NCI-H1694 (cell line): ENCODE measurements at places on chromosomes 1 and 21.
A peak's percentile ranks its signal among the peaks of the same experiment; 100 is the strongest.

GRCh38 chr1:164660412-164660772, 101.4 kb downstream of the PBX1 start:
- DNase-seq, result no peak

DNA sequence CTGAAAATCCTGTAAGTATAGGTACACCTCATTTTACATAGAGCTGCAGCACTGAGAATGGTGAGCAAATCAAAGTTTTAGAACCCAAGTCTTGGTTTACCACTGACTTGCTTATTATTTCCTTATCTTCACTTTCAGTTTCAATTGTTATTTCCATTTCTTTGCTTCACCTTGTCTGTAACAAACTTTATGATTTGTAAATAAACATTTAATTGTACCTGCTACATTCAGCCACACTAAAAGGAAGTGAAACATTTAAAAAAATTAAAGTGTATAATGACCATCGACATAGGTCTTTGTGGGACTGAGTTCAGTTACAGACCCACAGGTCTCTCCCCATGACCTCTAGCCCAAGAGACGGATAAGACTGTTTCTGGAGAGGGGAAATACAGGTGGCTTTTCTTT, 34.4 kb downstream of the LGR6 start:
- no peak for DNase-seq

DNA sequence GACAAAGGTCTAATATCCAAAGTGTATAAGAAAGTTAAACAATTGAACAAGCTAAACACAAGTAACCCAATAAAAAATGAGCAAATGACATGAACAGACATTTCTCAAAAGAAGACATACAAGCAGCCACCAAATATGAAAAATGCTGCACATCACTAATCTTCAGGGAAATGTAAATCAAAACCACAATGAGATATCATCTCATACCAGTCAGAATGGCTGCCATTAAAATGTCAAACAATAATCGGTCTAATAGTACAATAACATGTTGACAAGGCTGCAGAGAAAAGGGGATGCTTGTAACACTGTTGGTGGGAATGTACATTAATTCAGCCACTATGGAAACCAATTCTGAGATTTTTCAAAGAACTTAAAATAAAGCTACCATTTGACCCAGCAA, 264.1 kb downstream of the AKT3 start:
- no peak for DNase-seq

DNA sequence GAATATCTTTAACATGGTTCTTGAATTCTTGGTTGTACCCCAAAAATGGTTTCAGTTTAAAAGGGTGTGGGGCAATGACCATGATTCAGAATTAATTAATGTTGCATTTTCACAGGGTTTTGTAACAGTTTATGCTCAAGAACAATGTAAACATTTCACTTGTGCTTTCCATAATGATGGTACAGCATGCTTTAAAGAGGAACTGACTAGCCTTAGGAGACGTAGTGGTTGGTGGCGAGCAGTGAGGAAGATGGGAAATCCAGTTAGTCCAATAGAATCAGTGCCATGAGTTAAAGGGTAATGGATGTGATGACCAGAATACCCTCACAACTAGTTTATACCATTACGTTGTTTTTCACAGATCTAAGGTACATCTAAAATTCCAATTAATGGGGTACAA, 138.0 kb downstream of the HS2ST1 start:
- no peak for DNase-seq

GRCh38 chr1:202084791-202085681, 37.7 kb upstream of the GPR37L1 start:
- DNase-seq, result no peak

DNA sequence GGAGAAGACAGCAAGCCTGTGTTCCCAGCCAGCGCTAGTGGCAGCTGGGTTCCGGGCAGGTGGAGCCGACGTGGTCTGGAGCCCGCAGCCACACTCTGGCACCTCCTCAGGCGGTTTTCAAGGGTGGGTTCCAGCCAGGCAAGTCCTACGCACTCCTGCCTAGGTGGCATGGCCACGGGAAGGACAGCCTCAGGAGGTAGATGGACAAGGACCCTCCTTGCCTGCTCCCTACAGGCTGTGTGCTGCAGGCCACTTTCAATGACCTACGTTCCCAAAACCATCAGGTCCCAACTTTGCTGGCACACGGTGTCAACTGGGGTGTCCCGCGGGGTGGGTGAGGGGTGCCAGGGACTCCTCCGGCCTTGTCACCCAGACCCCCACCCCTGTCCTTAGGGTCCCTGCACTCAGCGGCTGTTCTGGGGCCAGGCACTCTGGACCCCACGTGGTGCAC, 6.7 kb upstream of the PTGER3 start:
- no peak for DNase-seq

GRCh38 chr1:225469051-225469450, 41.2 kb upstream of the LBR start:
- no peak for DNase-seq

GRCh38 chr1:181111559-181111958, 23.1 kb downstream of the IER5 start:
- DNase-seq, result no peak

- no peak for DNase-seq
Observed at GRCh38 chr1:102742426-102742825, 365.9 kb downstream of the COL11A1 start.

DNA sequence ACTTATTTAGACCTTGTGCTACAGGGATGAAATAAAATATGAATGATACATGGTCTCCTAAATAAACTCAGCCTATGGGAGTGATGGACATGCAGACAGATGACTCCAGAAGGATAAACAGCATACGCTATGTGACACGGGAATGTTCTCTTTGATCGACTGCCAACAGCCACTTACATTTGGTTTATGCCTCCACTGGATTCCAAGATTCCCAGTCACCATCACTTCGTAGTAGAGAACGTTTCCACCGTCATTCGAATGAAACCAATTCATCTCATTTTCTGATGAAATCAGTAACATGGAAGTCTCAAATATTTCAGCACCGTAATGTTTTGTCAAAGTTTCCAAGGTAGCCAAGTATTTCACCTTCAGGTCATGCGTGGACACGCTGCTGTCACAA, 99.7 kb downstream of the JAK1 start:
- peak; percentile 12 for DNase-seq

DNA sequence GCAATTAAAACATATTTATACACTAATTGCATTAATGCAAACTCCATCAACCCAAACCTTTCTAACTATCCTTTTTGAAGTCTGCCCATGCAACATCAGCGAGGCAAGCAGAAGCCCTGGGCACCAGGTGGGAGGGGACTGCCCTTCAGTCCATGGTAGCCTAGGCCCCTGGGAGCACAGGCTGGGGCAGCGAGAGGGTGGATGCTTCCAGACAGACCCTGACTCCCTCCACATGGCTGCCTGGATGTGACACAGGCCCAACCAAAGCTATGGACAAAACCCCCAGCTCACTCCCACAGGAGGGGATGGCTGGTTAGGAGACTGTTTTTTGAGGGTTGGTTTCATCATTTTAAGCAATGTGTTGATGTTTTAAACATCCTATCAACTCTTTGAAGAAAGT, 17.8 kb upstream of the LRRC47 start:
- DNase-seq, result no peak

DNA sequence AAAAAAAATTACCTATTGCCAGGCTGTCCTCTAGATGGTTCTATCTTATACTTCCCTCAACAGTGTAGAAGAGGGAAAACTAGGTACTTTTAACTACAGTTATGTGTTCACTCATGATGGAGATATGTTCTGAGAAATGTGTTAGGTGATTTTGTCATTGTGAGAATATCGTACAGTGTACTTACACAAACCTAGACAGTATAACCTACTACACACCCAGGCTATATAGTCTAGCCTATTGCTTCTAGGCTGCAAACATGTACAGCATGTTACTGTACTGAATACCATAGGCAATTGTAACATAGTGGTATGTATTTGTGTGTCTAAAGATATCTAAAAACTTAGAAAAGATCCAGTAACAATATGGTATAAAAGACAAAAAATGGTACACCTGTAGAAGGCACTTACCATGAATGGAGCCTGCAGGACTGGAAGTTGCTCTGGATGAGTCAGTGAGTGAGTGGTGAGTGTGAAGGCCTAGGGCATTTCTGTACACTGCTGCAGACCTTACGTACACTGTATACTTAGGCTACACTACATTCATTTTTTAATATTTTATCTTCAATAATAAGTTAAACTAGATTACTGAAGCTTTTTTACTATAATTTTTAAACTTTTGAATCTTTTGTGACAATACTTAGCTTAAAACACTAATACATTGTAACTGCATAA, 13.2 kb downstream of the MGST3 start:
- no peak for DNase-seq

DNA sequence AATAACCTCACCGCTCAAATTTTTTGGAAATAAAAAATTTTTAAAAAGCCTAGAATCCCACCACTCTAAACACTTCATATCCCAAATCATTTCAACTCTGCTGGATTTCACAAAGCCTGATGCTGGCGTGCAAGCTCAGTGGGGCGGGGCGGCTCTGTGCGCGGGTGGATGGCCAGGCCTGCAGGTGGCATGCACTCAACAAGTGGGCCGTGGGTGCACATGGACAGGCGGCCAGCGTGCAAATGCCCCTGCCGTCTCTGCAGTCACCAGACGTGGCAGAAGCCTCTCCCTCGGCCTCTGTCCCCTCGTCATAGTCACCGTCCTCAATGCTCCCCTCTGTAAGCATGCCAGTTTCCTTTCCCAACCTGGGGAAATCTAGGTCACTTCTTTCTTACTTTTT, 6.6 kb upstream of the PDE9A start:
- no peak for DNase-seq

GRCh38 chr1:77687519-77687906, 5.1 kb upstream of the ZZZ3 start:
- DNase-seq, result no peak

DNA sequence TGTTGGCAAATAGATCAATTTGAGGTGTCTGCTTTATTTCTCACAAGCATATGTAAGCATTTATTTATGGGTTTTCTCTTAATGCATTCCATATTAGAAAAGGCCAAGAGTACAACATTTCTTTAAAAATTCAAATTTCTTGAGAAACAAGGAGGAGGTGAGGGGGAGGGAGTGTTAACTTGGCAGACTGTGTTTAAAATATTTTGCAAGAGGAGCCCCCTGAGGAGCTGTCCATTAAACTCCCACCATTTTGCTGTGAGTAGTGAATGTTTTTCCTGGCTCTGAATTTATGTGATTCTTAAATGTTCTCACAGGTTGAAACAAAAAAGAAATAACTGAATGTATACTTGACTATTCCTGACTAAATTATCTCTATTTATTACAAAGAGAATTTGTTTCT, 363.8 kb downstream of the PTPRC start:
- DNase-seq, result no peak

DNA sequence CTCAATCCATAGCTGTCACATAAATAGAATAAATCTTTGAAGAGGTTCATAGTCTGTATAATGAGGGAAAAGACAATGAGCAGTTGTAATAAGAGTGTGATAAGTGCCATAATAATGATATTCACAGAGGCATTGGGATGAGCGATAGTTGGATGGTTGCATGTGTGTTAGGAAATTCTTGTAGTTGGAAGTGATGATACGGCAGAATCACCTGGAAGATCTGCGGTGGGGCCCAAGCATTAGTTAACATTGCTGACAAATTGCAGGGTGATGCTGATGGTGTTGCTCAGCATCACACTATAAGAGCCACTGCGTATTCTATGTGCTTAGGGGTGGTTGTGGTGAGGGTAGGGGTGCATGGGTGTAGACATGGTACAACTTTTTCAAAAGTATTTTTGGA, 41.1 kb downstream of the ADGRL2 start:
- no peak for DNase-seq

DNA sequence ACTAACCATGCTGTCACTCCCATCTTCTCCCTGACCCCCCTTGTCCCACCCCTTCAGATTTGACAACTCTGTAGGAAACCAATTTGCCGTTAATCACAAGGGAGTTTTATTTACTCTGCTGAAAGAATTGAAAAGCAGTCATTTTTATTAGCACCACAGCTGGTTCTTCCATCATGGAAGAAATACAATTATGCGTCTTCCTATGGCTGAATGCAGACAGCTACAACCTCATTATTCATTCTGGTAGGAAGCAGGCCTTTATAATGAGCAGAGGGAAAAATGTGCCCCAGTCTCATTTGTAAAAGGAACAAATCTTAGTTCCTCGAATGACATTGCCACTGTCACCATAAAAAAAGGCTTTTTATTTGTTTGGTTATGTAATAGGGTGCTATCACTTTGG, 35.2 kb downstream of the JUN start:
- no peak for DNase-seq

DNA sequence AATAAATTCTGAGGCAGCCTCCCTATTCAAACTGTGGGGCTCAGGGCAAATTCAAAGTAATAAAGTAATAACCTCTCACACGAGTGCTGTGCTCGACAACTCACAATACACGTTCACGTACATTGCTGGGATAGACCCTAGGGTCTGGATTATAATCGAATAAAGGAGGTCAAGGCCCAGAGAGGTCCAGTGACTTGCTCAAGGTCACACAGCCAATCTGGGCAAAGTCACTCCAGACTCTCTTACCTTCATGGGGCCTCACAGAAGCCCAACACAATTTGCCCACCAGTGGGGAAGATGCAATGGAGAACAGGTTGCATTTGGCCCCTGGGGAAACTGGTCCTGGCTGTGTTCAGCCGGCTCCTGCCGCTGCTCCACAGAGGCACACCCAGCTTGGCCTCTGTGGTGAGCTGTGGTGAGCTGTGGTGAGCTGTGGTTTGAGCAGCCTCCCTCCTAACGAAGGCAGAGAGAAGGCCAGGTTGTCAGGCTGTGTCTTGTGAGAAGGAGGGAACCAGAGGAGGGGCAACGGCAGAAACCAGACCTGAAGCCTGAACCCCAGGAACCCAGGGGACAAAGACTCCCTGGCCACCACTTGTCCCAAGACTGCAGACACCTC, 35.1 kb downstream of the NUAK2 start:
- no peak for DNase-seq

- no peak for DNase-seq
Observed at GRCh38 chr1:40344597-40344996, 27.5 kb upstream of the COL9A2 start.
